Neural crest cell (in vitro differentiated cells): ENCODE measurements at places on chromosomes 1 and 21. TPM values are rescaled to one million over a fixed set of nuclear protein-coding genes. Genes with fewer than 3 reads are reported as not detected.

FALEC gene
- 1.2 and 1.3 TPM in 2 replicates for total RNA-seq

LDLRAD1 gene
- total RNA-seq: not detected in 2 replicates

RBP7 gene
- not detected in 2 replicates for total RNA-seq

GOLT1A gene
- not detected in 2 replicates for total RNA-seq

ACTA1 gene
- total RNA-seq: 0.23 and 0.48 TPM in 2 replicates

PLPPR4 gene
- 0.09 TPM in 1 of 2 replicates, not detected in the other for total RNA-seq

CFHR4 gene
- not detected in 2 replicates for total RNA-seq

OMA1 gene
- total RNA-seq: 8.1 and 14.8 TPM in 2 replicates

CACNA1S gene
- 0.07 TPM in 2 replicates for total RNA-seq

TMEM52 gene
- total RNA-seq: 3.7 and 4.6 TPM in 2 replicates

GPR3 gene
- total RNA-seq: 6.1 and 7.0 TPM in 2 replicates

TTC24 gene
- total RNA-seq: not detected in 2 replicates

SPAG17 gene
- 1.5 and 1.6 TPM in 2 replicates for total RNA-seq

CFHR1 gene
- total RNA-seq: 0.56 TPM in 1 of 2 replicates, not detected in the other

GJA8 gene
- total RNA-seq: not detected in 2 replicates

OLIG2 gene
- 5.4 TPM in 2 replicates for total RNA-seq

LCE1C gene
- not detected in 2 replicates for total RNA-seq

ACOT11 gene
- 2.7 and 3.1 TPM in 2 replicates for total RNA-seq

AZIN2 gene
- total RNA-seq: 8.1 and 9.7 TPM in 2 replicates

REN gene
- not detected in 2 replicates for total RNA-seq

AUNIP gene
- 13.6 and 15.2 TPM in 2 replicates for total RNA-seq

ICOSLG gene
- 0.07 and 0.09 TPM in 2 replicates for total RNA-seq

PIGC gene
- 25.0 and 27.8 TPM in 2 replicates for total RNA-seq

LCE1F gene
- not detected in 2 replicates for total RNA-seq

ST6GALNAC3 gene
- 19.4 and 22.0 TPM in 2 replicates for total RNA-seq

ITGB2 gene
- 0.84 and 0.89 TPM in 2 replicates for total RNA-seq

FCER1G gene
- total RNA-seq: 0.93 and 1.6 TPM in 2 replicates

RNU1-1 gene
- total RNA-seq: 2,478 and 3,042 TPM in 2 replicates

HES3 gene
- 23.6 and 25.2 TPM in 2 replicates for total RNA-seq

PLA2G4A gene
- 4.5 and 5.1 TPM in 2 replicates for total RNA-seq

INAVA gene
- total RNA-seq: 50.4 and 51.8 TPM in 2 replicates

CRNN gene
- total RNA-seq: not detected in 2 replicates

SEMA6C gene
- total RNA-seq: 30.7 and 33.7 TPM in 2 replicates

LELP1 gene
- not detected in 2 replicates for total RNA-seq

SLC1A7 gene
- not detected in 2 replicates for total RNA-seq

MLLT11 gene
- 63.9 and 66.1 TPM in 2 replicates for total RNA-seq

ERG gene
- 0.19 and 0.61 TPM in 2 replicates for total RNA-seq
